ENCODE measurements at places on chromosomes 16 and 17.

DNA sequence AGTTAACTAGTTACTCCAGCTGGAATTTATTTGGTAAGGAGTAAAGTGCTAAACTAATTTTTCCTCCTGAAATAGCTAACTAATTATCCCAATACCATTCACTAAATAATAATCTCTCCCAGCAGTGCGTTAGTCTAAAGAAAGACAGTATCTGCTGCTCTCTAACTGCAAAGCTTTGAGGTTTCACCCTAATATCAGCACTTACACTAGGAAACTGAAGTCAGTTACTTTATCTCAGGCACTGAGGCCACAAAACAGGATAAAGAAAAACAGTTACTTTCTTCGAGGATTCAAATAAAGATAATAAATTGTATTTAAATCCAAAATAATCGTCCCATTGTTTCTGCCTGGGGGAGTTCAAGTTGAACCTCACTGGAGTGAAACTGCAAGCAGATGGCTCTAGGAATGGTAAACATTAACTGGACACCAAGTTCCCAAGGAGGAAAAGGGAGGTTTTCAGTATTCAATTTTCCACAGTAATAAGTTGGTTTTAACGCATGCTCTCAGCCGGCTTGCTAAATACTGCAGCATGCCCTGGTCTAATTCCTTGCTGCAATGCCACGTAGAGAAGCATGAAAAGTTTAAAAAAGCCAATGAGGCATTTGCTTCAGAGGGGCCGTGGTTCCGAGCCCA, 20.0 kb upstream of the FOXJ1 start:
- DNase-seq, result peak; percentile 2

- no peak for DNase-seq
Observed at GRCh38 chr16:52071101-52071500, 475.8 kb downstream of the TOX3 start.

- DNase-seq, result no peak
Observed at GRCh38 chr17:5378566-5379207, 40.8 kb downstream of the NUP88 start.

- DNase-seq, result no peak
Observed at GRCh38 chr17:31568539-31568938, 177.1 kb downstream of the RAB11FIP4 start.

GRCh38 chr16:26532456-26532855, 534.3 kb upstream of the C16orf82 start:
- no peak for DNase-seq
